Astrocyte of the spinal cord (primary cell): ENCODE measurements at places on chromosomes 13 and 19.

DNA sequence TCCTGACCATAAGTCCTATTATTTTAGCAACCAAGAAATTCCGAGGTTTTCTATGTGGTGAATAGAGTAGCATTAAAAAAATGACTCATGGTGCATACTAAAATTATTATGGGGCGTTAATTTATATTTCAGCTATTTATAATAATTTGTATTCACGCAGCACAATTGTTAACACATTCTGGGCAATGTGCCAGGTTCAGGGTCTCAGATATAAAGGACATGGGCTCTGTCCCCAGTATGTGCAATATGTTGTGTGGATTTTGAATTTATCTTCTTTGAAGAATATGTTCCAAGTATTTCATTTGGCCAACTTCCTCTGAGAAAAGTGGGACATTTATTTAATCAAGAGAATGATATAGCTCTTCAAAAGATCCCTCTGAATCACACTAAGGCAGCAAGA lies 1434.7 kb upstream of the PRR20A start:
- DNase-seq = no peak

DNA sequence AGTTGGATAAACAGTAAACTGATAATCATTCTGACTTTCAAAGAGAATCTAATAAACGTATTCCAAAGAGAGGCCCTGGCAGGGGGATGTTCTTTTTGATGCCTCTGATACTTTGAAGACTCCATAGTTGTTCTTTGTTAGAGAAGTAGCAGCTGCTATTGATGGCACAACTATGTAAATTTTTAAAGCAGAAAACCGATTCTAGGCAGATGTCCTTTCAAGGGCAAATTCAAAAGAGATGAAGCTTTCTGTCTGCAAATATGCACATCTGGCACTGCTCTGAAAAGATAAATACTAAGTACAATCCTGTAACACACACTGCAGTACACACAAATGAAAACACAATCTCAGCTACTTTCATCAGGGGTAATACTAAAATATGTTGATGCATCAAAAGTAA lies 250.1 kb downstream of the VWA8 start:
- no peak for DNase-seq

- DNase-seq = no peak
These were observed 1065.8 kb upstream of the SPRY2 start for GRCh38 chr13:81406639-81407292.

GRCh38 chr13:34421347-34421719 lies 520.7 kb upstream of the NBEA start:
- no peak for DNase-seq

DNA sequence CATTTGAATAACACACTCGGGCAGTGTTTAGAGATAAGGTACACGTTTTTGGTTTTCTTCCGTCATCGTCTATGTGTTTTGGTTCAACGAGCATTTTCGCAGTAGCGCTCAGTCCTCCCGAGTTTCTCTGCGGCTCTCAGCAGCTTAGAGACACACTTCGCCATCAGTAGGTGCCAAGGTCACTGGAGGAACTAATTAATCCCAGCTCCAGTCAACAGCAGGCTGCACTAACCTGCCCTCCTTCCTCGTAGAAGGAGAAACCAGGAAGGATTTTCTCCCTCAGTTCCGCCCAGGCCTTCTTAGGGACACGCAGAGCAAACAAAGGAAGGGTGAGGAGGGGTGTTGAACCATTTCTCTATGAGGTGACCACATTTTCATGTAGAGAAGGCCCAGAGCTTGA lies 12.6 kb downstream of the MBNL2 start:
- no peak for DNase-seq

- DNase-seq = peak; percentile 38
These were observed 173.1 kb downstream of the LACC1 start for GRCh38 chr13:44052780-44053184.

DNA sequence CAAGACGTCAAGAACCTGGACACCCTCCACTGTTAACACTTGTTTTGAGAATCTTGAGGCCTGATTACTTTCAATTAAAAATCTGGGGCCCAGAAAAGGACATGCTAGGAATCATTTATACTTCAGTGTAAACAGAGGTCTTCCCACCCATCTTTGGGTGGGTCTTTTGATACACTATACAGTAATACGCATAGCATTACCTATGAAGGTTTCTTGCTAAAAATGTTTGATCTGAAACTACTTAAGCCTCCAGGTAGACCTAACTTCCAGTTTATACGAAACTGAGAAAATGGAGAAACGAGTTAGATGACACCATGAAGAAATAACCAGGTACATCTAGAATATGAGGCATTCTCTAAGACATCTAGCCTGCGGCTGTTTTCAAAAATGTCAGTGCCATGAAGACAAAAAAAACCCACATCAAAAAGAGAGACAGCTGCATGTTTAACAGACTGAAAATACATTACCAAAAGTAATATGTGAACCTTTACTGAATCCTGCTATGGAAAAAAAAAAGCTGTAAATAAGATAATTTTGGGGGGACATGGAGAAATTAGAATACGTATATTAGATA lies 36.6 kb downstream of the TGDS start:
- no peak for DNase-seq

DNA sequence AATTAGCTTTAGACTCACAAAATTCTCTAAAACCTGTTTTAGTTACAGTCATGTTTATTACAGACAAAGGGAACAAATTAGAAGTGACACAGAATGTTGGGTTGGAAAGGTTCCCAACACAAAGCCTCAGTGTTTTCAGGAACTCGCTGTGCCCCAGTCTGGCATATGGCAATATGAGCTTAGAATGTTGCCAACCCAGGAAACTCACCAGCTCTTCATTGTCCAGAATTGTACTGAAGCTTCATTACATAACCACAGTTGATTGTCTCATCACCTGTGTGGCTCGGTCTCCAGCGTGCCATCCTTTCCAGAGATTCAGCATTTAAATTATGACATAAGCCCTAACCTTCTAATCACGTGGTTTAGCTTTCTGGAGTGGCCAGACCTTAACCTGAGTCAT lies 19.1 kb downstream of the ZNF264 start:
- no peak for DNase-seq

GRCh38 chr13:94173312-94173854 lies 306.1 kb downstream of the DCT start:
- peak; percentile 77 for DNase-seq

DNA sequence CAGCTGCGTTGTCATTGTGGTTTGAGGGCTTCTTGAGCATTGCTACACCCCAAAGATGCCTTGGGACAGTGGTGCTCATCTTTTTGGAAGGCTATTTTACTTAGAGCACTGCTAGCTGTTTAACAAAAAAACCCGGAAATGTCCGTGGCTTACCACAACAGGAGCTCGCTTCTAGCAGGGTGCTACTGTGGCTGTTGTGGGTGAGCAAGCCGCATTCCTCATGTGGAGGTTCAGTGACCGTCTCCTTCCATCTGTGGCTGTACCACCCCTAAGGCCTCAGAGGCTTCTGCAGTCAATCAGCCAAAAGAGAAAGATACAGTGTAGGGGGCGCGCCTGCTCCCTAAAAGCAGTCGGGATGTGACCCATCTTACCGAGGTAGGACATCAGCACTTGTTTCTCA lies 1004.2 kb downstream of the UQCRFS1 start:
- DNase-seq = no peak

GRCh38 chr19:29482855-29483640 lies 42.7 kb upstream of the VSTM2B start:
- DNase-seq = no peak

- DNase-seq = no peak
These were observed 90.8 kb downstream of the SLC7A1 start for GRCh38 chr13:29504691-29505090.

DNA sequence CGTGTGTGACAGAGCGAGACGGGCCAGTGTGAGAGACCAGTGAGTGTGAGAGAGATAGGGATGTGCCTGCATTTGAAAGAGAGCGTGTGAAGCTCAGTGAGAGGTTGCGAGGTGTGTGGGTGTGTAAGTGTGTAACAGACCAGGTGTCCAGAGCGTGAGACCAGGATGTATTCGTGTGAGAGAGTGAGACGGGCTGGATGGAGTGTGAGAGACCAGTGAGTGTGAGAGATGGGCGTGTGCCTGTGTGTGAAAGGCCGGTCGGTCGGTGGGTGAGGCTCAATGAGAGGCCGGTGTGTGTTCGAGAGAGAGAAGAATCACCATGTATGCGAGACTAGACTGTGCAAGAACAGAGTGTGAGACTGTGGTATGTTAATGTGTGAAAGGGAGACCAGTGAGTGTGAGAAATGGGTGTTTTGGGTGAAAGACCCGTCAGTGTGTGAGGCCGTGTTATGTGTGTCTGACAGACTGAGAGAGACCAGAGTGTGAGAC lies 679 bp downstream of the ZNF471 start:
- DNase-seq = no peak

DNA sequence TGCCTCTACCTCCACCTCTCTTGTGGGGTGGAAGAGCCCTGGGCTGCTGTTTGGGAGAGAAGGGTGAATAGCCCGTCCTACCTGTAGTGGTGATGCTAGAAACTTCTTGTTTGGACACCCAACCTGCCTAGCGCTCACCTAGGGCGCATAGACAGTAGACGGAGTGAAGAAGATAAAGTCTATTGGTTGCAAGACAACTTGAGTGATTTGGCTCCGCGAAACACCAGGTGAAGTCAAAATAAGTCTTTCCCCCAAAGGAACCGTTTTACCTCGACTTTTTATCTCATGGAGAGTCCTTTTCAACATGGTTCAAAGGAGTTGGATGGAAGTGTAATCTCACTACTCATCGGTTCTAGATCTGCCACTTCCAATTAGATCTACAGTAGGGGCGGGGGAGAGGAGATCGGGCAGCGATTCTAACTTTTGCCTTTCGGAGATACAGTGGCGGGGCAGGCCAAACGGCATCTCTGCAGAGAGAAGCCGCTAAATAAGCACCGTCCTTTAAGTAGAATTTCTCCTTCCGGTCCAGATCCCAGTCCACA lies 694 bp upstream of the ZIC5 start:
- no peak for DNase-seq

GRCh38 chr19:41968751-41969595 lies 9.9 kb upstream of the RABAC1 start:
- DNase-seq = no peak

- no peak for DNase-seq
These were observed 8.4 kb upstream of the C13orf46 start for GRCh38 chr13:113982296-113982661.

DNA sequence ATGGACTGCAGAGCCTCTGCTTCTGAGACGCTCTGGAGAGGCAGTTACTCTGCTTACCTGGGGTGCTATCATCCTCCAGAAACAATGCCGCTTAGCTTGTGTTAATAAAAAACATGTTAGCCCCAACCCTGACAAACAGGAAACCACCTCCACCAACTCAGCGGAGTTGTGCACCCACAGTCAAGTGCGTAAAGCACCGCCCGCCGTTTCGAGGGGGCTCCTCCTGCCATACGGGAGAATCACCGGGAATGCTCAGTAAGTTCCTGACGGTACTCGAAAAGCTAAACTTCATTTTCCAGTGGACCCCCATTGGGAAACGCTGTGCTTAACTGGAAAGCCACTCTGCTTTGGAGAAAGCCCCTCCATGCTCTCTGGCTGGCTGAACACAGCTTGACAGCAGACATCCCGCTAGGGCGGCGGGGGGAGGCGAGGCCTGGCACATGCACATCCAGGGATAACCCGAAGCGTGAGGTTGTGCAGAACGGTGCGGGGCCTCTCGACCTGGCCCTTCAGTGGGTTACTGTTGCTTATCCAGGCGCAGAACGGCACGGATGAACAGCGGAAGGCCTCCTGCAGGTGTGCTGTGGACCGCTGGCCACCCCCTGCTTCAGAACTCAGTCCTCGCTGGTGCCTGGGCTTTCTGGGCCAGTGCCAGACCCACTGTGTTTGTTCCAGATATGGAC lies 17.1 kb downstream of the GAS6 start:
- DNase-seq = no peak

GRCh38 chr13:45847554-45848224 lies 3.9 kb downstream of the SIAH3 start:
- no peak for DNase-seq

DNA sequence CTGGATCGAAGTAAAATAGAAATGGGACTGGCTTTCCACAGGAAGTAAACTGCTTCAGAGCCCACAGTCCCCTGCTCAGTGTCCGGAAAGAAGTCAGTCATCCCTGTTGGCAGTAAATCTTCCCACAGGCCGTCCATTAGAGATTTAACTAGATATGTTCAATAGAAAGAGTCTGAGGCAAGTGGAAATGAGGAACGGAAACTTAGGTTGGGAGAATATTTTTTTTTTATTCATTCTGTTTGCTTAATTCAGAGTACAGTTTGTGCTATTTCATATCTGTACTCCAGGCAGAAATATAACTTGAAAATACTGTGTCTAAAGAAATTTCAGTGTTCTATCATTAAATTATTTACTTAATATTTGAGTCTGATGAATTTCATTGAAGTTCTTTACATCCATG lies 22.7 kb downstream of the SLC25A15 start:
- no peak for DNase-seq

DNA sequence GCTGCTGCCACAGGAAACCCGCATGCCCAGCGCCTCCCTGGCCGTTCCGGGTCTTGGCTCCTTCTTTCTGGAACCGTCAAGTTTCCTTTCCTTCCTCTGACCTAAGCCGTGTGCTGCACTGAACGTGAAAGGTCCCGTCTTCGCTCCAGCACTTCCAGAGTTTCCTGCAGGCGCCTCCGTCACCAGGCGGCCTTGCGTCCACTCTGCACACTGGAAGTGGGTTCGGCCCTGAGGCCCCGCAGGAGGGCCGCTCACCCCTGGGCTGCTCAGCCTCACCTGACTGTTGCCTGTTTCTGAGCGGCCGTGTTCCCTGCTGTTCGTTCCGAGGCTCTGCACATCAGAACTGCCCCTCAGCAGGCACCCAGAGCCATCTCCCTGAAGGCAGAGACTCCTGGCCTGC lies 12.3 kb upstream of the MEX3D start:
- no peak for DNase-seq

GRCh38 chr13:39318161-39318560 lies 279.9 kb downstream of the NHLRC3 start:
- DNase-seq = no peak

- no peak for DNase-seq
These were observed 19.0 kb downstream of the CYP2F1 start for GRCh38 chr19:41133260-41133659.

DNA sequence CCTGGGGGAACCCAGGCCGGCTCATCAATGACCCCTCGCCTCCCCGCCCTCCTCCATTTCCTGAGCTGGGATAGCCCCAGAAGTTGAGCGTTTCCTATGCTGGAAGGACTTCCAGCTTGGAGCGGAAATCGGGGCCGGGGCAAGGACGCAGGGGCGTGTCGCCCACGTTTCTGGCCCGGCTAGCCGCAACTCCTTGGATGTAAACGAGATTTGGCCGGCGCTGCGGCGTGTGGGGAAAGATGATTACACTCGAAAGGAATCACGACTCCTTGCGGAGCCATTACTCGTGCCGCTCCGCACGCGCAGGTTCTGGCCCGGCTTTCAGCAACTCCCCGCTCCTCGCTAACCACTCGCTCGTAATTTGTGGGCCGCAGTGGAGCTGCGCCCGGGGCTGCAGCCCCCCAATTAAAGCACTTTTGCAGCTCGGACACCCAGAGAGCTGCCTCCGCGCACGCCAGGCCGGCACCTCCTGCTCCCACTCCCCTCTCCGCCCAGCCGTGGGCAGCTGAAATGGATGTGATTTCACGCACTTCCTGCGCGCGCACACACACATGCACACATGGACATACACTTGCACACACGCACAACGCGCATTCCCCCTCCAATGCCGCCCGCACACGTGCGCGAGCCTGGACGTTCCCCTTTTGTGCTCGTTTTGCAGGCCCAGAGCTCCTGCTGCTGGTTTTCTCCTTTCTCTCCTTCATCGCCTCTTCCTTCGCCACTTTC lies 15.7 kb downstream of the ZIC5 start:
- DNase-seq = peak; percentile 51

GRCh38 chr19:2675892-2676291 lies 26.6 kb downstream of the GNG7 start:
- DNase-seq = no peak

GRCh38 chr19:35353635-35354034 lies 4.6 kb upstream of the FFAR3 start:
- no peak for DNase-seq
